ENCODE measurements at places on chromosomes 12 and 14. TPM values are rescaled to one million over a fixed set of nuclear protein-coding genes. Genes with fewer than 3 reads are reported as not detected.

NID2 gene
- total RNA-seq: 333 TPM

RFLNA gene
- total RNA-seq: 0.28 TPM

CDCA3 gene
- 2.0 TPM for total RNA-seq

DENND5B gene
- total RNA-seq: 6.7 TPM

BDKRB2 gene
- 38.6 TPM for total RNA-seq

SLC2A14 gene
- total RNA-seq: not detected

APPL2 gene
- 38.3 TPM for total RNA-seq

ATP6V1D gene
- 132 TPM for total RNA-seq

GUCY2C gene
- total RNA-seq: not detected

DDX23 gene
- 91.2 TPM for total RNA-seq

SYNDIG1L gene
- total RNA-seq: not detected

LRIG3 gene
- 67.7 TPM for total RNA-seq

SIX6 gene
- not detected for total RNA-seq
